ENCODE measurements at places on chromosomes 16 and 17.
A peak's percentile ranks its signal among the peaks of the same experiment; 100 is the strongest.

DNA sequence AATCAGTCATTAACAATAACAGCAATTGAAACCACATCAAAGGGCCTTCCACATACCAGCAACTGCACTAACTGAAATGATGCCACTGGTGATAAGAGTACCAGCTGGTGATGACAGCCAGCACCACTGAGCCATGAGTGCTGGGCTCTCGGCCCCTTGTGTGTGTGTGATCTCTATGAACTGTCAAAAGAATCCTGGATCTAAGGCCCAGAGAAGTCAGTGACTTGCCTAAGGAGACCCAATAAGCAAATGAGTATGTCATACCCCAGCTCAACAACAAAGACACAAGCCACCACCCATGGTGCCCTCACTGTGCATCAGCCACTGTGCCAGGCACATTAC is 220.9 kb downstream of the ZNF423 start:
- no peak for DNase-seq

- no peak for DNase-seq
These were observed 10.9 kb downstream of the NHERF1 start for GRCh38 chr17:74759243-74759801.

DNA sequence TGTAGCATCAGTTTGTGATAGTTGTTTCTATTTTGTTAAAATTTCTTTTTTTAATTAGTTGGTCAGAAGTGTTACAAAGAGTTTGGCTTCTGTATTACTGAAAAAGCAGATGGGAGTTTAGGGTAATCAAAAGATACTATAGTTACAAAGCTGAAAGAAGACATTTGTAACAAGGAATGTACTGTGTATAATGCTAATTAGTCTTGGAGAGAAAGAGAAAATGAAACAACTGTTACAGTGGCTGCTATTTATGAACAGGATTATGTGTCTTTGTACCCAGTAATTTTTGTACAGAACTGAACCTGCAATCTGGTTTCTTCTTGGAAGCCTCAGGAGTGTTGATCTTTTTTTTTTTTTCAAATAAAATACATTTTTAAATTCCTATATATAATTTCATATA is 14.3 kb downstream of the GDPD1 start:
- DNase-seq = no peak

- DNase-seq = no peak
These were observed 5.7 kb upstream of the BANP start for GRCh38 chr16:87945351-87946042.

- DNase-seq = no peak
These were observed 2.4 kb downstream of the ARHGDIA start for GRCh38 chr17:81868674-81869220.

DNA sequence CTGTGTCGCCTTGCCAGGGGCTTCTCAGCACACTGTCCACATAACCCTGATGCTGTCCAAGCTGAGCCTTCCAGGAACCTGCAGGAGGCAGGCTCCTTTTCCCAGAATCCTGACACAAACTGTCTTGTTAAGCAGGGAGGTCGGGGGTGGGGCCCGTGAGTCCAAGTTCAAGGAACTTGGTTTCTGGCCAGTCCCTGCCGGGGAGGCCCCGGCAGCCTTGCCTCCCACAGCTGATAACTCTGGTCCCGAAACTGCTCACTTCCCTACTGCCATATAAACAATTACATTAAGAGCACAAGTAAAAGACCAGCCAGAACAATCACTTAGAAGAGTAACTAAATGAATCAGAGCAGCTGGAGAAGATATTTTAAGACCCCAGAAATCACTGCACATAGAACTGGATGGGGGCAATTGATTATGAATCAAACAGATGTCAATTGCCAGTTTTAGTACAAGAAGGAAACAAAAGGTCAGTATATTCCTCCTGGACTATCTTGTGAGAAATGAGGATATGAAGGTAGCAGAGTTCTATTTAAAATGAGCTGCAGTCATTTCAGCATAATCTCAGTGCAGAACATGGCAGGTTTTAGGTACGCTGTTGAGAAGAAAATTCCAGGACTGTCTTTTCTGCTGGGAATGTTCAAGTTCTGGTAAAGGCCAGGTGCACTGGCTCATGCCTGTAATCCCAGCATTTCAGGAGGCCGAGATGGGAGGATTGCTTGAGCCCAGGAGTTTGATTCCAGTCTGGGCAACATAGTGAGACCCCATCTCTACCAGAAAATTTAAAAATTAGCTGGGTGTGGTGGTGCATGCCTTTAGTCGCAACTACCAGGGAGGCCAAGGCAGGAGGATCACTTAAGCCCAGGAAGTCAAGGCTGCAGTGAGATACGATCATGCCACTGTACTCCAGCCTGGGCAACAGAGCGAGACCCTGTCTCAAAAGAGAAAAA is 169.8 kb downstream of the PITPNC1 start:
- DNase-seq = no peak

GRCh38 chr17:79202480-79202879 is 127.9 kb downstream of the ENGASE start:
- no peak for DNase-seq

DNA sequence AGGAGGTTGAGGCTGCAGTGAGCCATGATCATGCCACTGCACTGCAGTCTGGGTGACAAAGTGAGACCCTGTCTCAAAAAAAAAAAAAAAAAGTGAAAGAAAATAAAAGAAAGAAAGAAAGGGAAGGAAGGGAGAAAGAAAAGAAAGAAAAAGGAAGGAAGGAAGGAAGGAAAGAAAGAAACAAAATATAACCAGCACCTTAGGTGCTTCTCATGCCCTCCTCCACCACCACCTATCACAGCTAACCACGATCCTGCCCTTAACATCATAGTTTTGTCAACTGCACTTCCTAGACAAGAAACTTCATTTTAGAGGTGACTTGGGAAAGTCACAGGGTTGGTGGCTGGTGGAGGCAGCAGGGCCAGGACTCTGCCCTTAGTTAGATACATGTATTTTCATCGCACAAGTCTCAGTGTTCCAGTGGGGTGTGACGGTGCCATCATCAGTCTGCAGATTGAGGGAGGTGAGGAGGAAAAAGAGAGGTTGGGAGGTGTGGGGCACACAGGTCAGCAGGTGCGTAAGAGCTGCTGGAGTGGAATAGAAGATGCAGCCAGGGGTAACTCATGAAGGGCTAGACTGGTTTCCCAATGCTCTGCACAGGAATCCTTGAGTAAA is 10.0 kb downstream of the SUPT4H1 start:
- DNase-seq = no peak

DNA sequence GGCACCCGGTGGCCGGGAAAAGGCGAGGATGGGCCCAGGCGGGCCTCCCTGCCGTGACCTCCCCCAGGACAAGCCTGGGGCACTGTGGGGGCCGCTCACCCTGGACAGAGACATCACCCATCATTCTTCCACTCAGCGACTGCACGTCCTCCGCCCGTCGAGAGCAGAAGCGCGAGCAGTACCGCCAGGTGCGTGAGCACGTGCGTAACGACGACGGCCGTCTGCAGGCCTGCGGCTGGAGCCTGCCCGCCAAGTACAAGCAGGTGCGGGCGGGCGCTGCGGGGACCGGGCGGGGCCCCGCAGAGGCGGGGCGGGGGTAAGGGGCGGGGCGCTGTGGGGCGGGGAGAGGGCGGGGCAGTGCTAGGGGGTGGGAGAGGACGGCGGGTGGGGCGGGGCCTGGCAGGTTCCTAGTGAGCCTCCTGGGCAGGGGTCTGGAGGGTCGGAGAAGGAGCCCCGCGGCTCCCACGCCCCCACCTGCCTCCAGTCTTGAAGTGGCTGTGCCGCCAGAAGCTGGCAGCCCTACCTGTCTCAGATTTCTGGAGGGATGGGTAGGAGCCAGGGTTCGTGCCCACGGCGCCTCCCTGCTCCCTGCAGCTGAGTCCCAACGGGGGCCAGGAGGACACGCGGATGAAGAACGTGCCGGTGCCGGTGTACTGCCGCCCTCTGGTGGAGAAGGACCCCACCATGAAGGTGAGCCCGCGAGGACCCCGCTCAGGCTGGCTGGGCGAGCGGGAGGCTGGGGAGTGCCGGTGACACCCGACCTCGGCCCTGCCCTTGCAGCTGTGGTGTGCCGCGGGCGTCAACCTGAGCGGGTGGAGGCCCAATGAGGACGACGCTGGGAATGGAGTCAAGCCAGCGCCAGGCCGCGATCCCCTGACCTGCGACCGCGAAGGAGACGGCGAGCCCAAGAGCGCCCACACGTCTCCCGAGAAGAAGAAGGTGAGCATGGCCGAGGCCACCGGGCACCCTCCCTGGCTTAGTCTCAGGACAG is 7.5 kb downstream of the NME3 start:
- peak; percentile 67 for DNase-seq

- DNase-seq = no peak
These were observed 137.3 kb upstream of the CES5A start for GRCh38 chr16:56012482-56012811.

- no peak for DNase-seq
These were observed 992 bp downstream of the NLRC3 start for GRCh38 chr16:3576211-3576610.

GRCh38 chr17:8362651-8363332 is 13.7 kb downstream of the KRABD2 start:
- no peak for DNase-seq

DNA sequence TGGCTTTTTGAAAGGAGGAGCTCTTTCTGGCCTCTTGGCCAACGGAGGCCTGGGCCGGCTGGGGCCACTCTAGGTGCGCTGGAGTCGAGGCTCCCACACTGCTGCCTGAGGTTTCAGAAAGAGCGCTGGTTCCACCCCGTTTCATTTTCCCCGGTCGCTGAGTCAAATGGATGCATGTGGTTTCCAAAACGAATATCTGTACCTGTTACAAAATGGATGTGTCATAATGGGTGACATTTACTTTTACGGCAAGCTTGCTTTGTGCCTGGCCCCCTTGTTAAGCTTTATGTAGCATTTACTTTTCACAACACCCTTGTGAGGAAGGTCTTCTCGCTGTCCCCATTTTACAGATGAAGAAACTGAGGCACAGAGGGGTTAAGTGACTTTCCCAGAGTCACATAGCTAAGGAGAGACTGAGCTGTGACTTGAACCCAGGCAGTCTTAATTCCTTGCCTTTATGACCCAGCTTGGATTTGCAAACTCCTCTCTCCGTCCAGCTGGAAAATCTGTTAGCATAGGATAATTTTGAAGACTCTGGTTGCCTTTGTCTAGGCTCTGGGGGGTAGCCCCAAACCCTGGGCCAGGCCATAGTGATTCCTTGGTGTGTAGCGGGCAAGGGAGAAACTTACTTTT is 10.6 kb downstream of the KSR1 start:
- no peak for DNase-seq

DNA sequence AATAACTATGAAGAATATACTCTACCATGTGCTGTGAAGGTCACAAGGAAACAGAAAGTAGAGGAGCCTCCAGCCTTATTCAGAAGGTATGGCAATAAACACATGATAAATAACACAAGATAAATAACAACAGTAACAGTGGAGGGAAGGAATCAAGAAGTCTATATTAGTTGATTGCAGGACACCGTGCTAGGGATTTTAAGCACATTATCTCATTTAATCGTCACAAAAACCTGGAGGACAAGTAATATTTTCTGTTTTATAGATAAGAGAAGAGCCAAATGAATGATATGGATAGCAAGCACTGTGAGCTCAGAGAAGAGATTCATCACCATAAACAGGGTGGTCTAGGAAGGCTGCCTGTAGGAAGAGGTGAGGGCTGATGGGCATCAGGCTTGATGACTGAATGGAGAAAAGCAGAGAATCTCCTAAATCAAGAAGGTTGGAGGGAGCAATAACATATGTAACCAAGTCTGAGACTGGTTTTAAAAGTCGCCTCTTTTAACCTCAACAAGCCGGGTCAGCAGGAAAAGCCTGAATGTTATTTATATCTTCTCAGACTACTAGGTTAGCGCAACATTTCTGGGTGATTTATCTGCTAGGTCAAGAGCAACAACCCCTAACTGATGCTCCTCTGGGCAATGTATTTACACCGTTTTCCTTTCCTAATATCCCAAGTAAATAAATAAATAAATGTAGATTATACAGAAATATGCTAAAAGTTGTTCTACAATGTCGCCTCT is 8.3 kb downstream of the TOM1L2 start:
- no peak for DNase-seq

- no peak for DNase-seq
These were observed 89.4 kb downstream of the RPA1 start for GRCh38 chr17:1919201-1919600.

DNA sequence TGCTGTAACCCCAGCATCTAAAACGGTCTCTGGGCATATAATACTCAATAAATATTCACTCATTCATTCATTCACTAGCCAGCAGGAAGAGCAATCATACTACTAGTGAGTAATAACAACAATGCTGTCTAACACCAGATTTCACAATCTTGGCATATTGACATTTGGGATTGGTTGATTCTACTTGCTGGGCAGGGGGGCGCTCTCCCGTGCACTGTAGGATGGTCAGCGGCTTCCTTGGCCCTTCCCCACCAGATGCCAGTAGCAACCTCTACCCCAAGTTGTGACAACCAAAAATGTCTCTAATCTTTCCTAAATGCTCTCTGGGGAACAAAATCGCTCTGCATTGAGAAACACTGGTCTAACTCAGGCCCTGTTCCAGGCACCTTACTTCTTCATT is 20.7 kb downstream of the WFDC1 start:
- DNase-seq = no peak

GRCh38 chr17:16214190-16215001 is 938 bp downstream of the NCOR1 start:
- no peak for DNase-seq

DNA sequence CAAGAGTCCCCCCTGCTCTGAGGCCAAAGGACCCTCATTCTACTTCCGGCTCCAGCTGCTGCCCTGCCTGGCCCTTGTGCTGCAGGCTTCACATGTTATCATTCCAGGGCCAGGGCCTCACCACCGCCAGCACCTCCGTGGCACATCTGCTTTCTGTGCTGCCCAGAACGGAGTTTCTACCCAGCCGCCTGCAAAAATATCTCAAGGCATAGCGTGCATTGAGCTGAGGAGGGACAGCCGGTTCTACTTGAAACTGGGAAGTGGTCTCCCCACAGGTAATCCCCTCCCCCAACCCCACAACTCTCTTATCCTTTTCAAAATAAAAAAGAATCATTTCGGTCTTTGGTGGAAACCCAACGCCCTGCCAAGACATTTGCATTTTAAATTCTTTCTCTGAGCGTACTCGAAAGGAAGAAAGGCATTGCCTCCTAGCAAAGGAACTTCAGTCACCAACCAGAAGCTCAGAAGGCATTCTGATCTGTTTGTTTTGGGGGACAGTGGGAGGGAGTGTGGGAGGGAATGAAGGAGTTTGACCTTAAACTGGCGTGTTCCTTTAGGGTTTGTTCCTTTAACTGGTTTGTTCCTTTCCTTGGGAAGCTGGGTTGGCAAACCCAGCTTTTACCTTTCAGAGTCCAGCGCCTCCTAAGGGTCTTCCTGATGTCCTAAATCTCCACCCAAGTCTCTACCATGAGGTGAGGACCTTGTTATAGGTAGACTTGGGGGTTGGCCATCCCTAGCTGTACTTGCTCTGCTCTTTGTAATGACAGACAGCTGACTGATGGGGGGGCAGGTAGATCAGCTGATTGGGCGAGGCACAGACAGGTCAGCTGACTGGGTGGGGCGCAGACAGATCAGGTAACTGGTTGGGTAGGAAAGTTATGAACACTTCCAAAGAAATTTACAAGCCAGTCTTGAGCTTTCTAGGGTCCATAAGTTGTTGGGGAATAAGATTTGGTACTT is 33.4 kb upstream of the PIK3R6 start:
- no peak for DNase-seq

GRCh38 chr16:65392806-65393565 is 271.1 kb upstream of the CDH11 start:
- no peak for DNase-seq
